ENCODE measurements at places on chromosomes 16 and 17. TPM values are rescaled to one million over a fixed set of nuclear protein-coding genes. Genes with fewer than 3 reads are reported as not detected.
A peak's percentile ranks its signal among the peaks of the same experiment; 100 is the strongest.

GRCh38 chr16:14364386-14365199 is 265.5 kb downstream of the PARN start:
- peak; percentile 21 for DNase-seq

GRCh38 chr17:50099003-50099402 is 3.9 kb downstream of the PDK2 start:
- DNase-seq, result no peak

DNA sequence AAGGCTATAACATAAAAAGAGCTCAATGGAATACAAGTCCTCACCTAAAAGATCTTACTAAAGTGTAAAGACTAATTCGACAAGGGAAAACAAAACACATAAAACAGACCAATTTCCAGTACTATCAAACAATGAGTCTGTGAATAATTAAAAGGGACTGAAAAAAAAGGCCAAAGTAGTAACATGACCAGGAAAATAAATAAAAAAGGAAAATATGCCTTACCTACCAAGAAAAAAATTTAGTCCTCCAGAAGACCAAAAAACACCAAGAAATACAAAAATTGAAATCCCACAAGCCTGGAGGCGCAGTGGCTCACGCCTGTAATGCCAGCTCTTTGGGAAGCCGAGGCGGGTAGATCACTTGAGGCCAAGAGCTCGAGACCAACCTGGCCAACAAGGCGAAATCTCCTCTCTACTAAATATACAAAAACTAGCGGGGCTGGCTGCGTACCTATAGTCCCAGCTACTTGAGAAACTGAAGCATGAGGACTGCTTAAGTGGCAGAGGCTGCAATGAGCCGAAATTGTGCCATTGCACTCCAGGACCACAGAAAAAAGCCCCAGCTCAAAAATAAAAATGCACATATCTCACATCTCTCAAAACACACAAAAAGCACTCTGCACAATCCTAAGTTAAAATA is 60.8 kb downstream of the TEX14 start:
- DNase-seq, result no peak

DNA sequence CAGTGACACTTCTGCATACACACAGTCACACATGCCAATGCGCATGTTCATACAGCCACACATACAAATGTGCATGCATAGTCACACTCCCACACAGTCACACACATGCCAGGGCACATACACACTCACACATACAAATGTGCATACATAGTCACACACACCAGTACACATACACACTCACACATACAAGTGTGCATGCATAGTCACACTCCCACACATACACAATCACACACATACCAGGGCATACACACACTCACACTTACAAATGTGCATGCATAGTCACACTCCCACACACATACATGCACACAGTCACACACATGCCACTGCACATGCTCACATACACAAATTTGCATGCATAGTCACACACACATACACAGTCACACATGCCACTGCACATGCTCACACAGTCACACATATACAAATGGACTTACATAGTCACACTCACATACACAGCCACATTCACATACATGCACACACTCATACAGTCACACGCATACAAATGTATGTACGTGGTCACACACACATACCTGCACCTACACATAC is 84.2 kb downstream of the SOCS1 start:
- DNase-seq, result no peak

The OSGIN1 gene
- 0.21 TPM for total RNA-seq
